Left forelimb (tissue), 1 donor: ENCODE measurements at places on chromosomes 1 and 21.

DNA sequence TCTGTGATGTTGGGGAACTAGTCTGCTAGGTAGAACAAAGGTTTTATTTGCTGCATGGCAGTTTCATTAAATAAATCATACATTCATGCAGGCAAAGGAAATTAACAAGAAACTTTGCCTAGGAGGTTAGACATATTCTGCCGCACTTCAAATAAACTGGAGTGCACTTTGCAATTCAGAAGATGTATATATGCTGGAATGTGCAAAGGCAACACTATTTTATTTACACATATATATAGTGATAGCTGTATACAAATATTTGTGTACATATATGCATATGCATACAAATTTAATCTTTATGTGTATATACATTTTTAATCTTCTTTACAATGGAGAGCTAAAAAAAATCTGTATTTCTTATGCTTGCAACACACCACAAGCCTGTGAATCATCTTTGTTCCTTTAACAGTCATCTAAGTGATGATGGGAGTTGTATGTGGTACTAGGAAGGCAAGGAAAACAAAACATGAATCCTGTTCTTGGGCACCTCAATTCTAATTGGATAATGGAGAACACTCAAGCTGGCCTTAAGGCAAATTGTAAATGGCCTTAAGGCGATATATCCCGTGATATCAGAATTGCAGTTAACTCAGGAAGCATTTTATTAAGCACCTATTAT lies 605.8 kb upstream of the CAMK1G start:
- no peak for DNase-seq

DNA sequence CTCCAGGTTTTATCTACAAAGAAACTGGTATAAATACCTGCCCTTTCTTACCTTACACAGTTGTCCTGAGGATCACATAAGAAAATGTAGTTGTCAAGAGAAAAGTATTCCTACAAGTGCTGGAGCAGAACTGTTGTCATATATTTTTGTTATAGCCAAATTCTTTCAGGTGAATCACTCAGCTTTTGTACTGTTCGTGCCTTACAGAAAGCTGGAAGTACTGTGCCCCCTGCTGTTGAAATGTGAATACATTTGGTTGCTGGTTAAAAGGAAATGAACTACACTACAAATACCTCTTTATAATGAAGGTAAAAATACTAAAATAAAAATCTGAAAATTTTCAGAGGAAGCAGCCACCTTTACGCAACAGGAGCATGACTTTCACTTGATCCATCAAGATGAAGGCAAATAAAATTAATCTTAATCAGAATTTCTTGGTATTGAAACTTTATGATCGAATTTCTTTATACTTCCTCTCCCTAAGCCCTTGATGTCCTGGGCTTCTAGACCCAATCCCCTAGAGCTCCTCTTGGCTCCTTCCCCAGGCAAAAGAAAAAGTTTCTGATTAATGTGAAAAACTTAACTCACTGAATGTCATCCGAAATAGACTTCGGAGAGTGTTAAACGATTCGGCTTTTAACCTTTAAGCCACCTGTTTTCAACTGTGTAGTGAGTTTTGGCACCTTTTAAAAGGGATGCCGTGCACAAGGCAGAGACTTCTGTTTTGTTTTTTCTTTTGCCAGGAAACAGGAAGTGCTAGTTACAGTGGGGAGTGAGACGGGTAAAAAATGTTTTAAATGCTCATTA lies 12.5 kb downstream of the CHML start:
- no peak for DNase-seq

GRCh38 chr1:13769212-13769611 lies 69.2 kb downstream of the PRDM2 start:
- DNase-seq: no peak

DNA sequence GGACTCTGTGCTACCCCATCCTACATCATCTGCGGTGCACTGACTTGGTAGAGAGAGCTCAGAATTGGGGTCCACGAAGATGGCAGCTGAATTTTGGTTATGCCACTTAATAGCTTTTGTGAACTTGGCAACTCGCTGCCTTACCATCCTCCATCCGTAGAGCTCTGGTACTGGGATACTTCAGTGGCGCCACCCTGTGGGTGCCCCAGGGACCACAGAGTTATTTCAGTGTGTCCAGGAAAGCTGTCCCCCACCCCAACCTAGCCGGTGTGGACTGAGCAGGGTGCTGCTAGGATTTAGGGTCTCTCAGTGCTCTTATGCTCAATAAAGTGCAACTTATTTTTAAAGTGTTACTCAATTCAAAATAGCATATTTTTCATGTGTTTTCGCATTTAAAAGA lies 9.0 kb upstream of the USF1 start:
- DNase-seq: no peak

- DNase-seq: no peak
Measured at GRCh38 chr1:241810769-241811405, 37.1 kb upstream of the EXO1 start.

DNA sequence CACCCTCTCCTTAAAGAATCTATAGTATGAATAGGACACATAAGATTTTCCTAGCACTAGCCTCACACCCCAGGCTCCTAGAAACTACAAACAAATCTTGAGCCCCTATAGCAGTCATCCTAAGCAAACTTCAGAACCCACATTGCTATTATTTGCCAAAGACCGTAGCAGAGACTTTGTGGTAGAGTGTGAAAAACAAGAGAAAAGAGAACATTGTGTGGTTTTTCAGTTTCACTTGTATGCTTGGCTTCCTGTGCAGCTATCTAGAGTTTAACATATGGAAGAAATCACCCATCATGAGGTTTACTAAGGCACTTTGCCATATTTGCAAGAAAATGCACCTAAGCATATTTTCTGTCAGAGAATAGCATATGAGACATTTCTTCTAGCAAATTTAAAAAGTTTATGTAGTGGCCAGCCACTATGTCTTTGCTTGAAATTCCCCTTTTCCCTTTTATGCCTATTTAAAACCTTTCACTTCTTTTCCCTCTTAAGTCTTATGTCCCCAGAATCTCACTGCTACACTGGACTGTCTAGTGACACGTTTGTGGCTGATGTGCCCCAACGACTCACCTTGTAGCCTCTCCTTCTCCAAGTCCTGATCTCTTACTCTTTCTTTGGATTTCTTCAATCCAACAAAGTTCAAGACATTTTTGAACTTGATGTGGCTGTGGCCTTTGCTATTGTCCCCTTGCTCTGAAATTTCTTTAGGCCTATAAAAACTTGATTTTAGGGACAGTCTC lies 25.6 kb downstream of the CCDC190 start:
- no peak for DNase-seq

- DNase-seq: peak; percentile 25
Measured at GRCh38 chr1:110633646-110634030, 27.5 kb upstream of the KCNA2 start.

DNA sequence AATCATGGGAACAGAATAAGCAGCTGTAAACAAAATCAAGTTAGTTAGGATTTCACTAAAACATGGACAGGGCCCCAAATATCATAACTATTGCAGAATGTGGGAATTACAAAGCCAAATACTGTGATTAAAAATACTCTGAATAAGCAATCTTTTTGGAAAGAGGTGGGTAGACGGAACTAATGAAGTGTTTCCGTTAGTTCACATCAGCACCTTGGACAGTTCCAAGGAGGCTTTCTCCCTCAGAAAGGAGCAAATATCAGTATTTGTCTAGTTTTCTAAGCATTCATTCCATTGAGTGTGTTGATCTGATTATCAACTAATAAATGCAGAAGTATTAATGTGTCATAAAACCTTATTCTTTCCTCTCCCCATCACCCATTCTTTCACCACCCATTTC lies 97.4 kb downstream of the FAM78B start:
- no peak for DNase-seq

DNA sequence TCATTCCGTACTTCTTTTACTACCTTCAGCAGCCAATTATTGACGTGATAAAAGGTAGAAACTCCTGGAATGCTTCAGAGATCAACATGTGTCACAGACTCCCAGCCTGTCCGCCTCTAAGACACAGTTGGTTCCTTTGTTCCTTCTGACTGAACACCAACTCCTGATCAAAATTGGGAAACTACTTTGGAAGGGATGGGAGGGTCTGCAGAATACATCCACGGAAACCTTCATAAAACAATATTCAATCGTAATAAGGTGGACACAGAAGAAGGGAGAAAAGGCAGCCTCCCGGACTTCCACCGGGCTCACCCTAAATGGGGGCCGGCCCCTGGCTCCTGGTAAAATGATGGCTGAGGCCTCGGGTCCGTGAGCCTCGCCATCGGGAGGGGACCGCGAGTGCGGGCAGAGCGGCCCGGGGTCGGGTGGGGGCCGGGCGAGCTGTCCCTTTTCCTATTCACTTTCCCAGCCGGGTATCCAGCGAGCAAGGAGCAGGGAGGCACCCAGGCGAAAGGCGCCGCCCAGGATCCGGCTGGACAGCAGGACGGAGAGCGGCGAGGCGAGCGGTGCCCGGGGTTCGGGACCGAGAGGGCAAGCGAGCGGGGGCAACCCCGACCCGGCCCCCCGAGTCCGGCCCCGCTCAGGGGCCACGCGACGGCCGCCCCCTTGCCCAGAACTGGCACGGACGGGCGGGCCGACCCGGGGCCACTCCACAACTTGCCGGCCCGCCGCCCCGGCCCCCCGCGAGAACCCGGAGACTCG lies 805 bp downstream of the NRIP1 start:
- peak; percentile 80 for DNase-seq

GRCh38 chr1:214259353-214259977 lies 21.5 kb upstream of the SMYD2 start:
- no peak for DNase-seq

GRCh38 chr21:35561116-35561515 lies 499.2 kb downstream of the SETD4 start:
- DNase-seq: no peak

DNA sequence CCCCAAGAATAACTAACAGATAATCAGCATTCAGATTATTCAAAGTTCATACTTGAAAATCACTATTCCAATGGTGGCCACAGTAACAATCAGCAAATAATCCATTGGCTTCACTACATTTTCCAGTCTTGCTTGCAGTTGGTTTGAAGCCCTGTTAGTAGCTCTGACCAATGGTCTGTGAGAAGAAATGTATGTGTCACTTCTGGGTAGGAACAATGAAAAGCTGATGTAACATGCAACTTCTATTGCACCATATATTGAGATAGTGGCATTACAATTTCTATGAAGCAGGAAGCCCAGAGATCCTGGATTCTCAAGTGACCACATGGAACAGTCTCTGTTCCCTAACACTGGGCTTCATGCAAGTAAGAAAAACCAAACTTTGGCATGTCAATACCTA lies 250.9 kb upstream of the DAB1 start:
- DNase-seq: no peak

GRCh38 chr21:21132390-21132789 lies 134.2 kb downstream of the NCAM2 start:
- no peak for DNase-seq

DNA sequence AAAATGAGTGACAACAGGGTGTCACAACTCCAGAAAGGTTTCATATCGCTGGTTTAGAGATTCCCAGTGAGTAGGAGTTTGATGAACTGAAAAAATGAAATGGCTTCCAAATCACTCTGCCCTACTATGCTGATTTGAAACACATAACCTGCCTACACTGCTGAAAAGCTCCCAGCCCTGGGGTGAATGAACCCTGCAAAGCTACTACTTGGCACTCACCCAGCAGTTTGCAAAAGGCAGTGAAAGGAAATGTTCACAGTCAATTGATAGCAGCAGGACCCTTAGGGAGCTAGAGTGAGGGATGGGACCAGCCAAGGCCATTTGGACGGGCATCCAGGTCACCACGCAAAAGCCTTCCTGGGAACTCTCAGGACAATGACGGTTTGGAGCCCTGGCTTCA lies 44.4 kb upstream of the SRP9 start:
- DNase-seq: no peak

- DNase-seq: peak; percentile 54
Measured at GRCh38 chr1:201254625-201255478, 28.5 kb upstream of the PKP1 start.

GRCh38 chr1:198360208-198360729 lies 180.2 kb downstream of the ATP6V1G3 start:
- DNase-seq: no peak

DNA sequence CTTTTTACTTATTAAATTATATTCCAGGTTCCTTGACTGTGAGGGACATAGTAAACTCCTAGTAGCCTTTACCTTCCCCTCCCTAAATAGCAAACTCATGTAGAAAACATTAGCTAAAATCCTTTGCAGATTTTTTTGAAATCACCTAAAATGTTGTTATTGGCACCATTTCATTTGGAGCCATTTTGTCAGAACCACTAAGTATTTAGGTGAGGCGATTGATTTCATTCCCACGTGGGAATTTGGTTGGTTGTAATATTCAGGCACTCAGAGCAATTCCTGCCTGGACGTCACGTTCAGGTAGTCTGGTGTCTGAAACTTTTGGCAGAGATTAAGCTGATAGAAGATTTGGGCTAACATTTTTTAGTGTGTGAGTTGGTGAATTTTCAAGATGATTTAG lies 84.3 kb downstream of the CAMTA1 start:
- DNase-seq: no peak

DNA sequence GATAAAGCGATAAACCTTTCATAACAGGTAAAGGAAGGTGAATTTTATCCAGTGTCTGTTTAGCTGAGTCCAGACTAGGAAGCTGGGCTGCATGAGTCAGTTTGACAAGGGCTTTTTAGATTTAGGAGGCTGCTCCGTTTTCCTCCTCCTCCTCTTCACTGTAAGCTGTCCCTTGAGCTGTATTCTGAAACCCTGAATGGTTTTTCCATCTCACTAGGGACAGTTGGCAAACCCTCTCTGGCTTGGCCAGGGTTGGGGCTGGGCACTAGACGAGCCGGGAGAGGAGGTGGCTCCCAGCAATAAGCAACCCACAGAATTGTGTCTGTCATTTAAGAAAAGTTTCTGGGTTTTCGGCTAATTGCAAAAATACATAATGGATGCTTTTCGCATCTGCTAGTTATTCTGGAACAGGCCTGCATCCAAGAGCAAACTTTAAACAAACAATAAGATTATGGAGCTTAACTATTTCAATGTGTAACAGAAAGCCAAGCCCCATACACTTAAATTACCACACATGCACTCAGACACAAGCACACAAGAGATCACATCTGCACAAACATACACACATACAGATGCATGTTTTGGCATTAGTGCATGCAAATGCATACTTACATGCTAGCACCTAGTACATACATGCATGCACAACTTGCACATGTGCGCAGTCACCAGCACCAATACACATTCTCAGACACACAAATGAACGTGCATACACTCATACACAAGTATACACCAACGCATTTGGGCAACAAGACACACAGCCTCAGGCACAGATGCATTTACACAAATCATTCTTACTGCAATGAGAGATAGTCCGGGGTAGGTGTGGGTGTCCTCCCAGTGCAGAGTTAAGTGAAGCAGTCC lies 27.8 kb upstream of the FOXE3 start:
- DNase-seq: no peak
